Left kidney (tissue), 8 donors: ENCODE measurements at places on chromosomes 4 and X.

- no peak for DNase-seq
These were observed 109.8 kb upstream of the ANXA3 start for GRCh38 chr4:78441756-78442155.

DNA sequence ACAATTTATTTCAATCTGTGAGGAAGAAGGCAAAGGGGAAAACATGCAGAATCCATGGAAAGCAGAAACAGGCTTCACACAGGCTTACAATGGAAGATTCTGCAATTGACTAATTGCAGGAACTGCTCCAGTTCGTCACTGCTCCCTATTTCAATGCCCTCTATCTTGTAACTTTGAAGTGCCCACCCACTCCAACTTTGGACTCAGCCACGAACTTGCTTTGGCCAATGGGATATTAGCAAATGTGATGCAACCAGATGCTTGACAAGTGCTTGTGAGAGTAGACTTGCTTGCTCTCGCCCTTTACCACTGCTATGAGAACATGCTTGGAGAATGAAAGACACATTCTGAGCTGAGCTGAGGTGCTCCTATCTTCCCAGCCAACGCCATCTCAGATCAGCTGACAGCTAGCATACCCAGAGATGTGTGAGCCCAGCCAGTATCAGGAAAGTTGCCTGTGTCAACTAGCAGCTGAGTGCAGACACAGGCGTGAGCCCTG is 105.7 kb upstream of the PTCHD1 start:
- no peak for DNase-seq

GRCh38 chr4:142813388-142813787 is 32.7 kb downstream of the INPP4B start:
- DNase-seq = no peak

DNA sequence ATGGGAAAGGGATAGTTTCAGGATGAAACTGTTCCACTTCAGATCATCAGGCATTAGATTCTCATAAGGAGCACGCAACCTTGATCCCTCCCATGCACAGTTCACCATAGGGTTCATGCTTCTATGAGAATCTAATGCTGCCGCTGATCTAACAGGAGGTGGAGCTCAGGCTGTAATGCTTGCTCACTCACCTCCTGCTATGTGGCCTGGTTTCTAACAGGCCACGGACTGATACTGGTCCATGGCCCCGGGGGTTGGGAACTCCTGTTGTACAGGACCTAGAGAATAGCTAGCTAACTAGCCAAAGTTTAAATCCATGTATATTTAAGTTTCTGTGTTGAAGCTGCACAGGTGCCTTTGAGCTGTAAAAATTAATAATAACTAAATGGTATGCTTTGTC is 65.8 kb upstream of the MMAA start:
- DNase-seq = no peak

GRCh38 chr4:82715731-82716617 is 82.6 kb downstream of the SCD5 start:
- no peak for DNase-seq

DNA sequence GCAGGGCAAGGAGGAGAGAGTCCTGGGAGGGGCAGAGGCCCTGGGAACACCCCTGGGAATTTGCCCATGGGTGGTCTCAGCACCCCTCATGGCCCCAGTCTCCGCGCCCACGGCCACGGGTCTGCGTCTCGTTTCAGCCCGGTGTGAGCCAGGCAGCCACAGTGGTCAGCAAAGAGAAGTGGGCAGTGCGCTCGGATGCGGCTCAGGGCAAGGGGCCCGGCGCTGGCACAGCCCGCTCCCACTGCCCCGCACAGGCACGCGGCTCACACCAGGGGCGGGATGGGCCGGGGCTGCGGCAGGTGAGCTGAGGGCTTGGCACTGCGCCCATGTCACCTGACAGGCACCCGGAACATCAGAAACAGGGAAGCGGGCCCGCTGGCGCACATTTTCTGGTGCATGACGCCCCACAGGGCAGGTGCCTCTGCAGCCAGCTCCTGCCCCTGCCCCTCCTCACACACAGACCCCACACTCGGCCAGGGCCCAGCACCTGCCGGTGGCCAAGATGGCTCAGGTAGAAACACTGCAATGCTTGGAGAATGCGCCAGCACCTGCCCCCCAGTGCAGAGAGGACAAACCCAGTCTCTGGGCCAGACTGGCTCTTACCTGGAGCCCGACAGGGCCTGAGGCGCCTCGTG is 41.9 kb upstream of the MXD4 start:
- DNase-seq = no peak

GRCh38 chr4:151215295-151215694 is 61.7 kb upstream of the PRSS48 start:
- DNase-seq = no peak

- no peak for DNase-seq
These were observed 45.7 kb upstream of the SLC10A7 start for GRCh38 chr4:146567396-146567795.

DNA sequence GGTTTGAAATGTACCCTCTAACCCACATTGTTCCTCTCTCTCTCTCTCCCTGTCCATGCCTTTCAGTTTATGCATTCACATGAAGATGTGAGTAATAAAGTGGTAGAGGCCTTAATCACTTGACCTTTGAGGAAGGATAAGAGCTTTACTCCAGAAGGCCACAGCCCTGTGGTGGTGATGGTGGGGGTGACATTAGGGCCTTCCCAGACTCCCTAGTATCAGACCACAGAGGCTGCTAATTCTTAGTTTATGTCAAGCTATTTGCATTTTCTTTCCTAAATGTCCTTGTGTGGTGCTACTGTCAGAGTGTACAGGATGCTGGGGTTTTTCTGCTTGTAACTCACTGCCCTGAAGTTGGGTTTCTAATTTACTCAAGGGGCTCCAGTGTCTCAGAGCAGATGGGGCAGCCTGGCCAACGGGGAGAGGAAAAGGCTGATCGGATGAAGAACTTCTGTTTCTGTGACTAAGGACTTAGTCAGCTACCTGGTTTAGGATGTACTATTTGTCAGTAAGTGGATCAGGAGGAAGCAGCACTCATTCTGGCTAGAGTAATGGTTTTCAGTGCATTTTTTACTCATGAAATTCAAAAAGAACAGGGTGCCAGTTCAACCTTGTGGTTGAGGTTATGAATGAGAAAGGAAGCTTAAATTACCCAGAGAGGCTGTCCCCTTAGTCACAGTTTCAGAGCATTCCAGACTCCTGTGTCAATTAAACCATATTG is 509.6 kb upstream of the DIPK2B start:
- no peak for DNase-seq

- DNase-seq = no peak
These were observed 438.0 kb upstream of the CPEB2 start for GRCh38 chr4:14564281-14564680.

DNA sequence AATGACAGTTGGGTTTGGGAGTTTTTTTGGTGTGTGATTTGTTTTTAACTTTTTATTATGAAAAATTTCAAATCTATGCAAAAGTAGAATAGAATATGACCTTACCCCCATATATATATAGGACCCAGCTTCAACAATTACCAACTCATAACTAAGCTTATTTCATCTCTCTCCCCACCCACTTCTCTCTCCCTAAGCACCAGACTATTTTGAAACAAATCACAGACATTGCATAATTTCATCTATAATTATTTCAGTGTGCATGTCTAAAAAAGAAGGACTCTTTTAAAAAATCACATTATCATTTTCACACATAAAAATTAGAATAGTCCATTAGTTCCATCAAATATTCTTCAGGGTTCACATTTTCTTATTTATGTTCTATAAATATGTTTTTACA is 28.3 kb upstream of the NKX6-1 start:
- no peak for DNase-seq

DNA sequence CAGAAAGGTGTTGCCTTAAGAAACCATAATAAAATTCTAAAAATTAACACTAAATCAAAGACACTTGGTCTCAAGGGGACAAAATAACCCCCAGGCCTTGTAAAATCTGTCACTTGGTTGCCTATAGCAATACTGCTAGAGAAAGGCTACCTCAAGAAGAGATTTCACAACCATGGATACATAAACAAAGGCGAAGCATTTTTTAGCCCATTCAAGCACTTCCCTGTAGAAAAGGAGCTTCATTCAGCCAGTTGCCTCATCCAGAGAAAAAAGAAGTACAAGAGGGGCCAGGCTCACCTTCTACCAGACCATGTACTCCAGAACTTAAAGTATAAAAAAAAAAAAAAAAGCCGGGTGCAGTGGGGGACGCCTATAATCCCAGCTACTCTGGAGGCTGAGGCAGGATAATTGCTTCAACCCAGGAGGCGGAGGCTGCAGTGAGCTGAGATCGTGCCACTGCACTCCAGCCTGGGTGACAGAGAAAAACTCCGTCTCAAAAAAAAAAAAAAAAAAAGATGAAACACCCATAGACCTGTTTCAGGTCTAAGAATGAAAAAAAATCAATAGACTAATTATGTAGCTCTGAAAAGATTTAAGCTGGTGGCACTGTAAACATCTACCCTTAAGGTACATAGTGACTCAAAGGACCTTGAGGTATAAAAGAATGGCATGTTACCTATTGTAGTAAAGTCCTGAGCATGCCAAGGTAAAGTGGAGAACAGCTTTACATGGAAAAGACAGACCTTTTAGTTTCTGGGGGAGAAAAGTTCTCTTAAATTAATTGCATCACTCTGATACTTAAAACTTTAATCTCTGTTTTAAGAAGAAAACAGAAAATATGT is 18.0 kb downstream of the RUFY3 start:
- DNase-seq = no peak

GRCh38 chrX:11265352-11265751 is 27.9 kb upstream of the AMELX start:
- no peak for DNase-seq

- no peak for DNase-seq
These were observed 219.8 kb upstream of the FAT1 start for GRCh38 chr4:186943411-186943810.

DNA sequence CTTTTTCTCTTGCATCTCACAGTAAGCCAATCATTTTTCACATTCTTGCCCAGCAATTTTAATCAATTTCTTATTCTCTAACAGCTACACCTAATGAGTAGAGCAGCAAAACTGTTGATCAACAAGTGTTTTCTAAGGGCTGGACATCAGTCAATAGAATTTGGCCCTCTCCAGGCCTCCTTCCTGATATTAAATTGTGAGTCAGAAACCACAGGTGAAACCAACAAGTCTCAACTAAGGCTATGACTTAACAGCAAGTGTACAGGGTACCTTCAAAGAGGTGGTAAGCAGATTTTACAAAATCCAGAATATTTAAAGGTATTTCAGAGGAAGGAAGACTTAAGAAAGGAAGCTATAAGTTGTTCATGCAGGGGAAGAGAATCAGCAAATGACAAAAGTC is 156.5 kb upstream of the ARHGAP24 start:
- no peak for DNase-seq

GRCh38 chr4:68359508-68359907 is 9.6 kb upstream of the YTHDC1 start:
- DNase-seq = no peak

DNA sequence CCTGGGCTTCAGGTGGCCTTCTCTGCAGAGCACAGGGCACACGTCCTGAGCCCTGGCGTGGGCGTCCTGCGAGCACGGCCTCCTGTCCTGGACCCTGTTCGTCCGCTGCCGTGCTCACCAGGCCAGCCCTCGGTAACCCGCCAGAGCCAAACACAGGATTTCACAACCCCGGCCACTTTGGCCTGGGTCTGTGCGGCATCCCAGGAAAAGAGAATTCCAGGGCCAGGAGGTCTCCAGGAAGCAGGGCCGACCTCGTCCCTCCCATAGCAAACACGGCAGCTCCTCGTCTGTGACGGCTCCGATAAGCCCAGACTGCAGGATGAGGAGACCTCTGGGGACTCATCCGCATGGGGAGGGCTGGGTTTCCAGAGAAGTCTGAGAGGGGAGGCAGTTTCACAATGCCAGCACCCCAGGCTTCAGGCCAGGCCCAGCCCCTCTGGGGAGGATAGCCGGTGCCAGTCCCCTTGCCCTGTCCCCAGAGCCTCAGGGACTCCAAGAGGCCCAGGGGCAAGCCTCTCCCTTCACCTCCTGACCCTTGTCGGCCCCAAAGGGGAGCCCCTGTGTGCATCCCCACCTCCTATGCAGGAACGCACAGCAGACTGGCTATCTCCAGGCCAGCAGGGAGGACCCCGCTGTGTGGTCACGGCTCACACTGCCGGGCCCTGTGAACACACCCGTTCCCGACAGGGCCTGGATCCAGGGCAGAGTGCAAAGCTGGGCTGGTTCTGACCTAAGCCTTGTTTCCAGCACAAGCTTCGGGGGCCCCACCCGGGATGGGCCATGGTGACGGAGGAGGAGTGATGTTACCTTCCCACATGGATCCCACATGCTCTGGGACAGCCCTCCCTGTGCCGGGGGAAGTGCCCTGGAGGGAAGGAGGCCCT is 22.3 kb upstream of the HTRA3 start:
- no peak for DNase-seq

- no peak for DNase-seq
These were observed 435.4 kb upstream of the TENM3 start for GRCh38 chr4:181807771-181808170.

- no peak for DNase-seq
These were observed 53.1 kb downstream of the ABLIM2 start for GRCh38 chr4:8105306-8106100.

- DNase-seq = no peak
These were observed 1.1 kb upstream of the NLGN3 start for GRCh38 chrX:71143508-71143907.

- DNase-seq = no peak
These were observed 16.3 kb upstream of the NEIL3 start for GRCh38 chr4:177293208-177294033.

DNA sequence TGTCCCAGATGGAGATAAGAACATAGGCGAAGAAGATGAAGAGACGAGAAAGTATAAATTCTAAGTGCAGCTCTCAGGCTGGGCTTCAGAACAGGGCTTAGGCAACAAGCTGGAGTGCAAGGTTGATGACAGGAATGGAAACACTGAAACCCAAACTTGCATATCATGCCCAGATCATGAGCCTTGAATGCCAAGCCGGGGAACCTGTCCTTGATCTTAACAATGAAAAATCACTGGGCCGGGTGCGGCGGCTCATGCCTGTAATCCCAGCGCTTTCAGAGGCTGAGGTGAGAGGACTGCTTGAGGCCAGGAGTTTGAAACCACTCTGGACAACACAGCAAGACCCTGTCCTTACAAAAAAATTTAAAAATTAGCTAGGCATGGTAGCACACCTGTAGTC is 17.2 kb downstream of the AFAP1 start:
- DNase-seq = no peak

DNA sequence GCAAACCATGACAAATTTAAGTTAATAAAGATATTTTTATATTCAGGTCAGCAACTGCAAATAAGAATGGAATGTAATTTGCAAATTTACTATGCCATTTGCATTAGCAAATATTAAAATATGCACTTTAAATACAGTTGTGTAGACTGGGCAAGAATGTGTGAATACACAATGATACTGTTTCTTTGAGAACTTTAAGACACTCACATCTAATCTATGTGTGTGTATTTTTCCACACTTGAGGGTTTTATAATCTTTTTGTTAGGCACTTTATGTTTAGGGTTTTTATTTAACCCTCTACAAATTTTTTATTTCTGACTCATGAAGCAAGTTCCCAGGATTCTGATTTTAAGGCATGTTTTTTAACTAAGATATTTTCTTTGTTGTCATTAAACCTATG is 23.9 kb upstream of the NDNF start:
- no peak for DNase-seq

GRCh38 chr4:148868191-148868590 is 426.0 kb upstream of the NR3C2 start:
- no peak for DNase-seq

GRCh38 chr4:141898346-141898745 is 262.0 kb downstream of the IL15 start:
- no peak for DNase-seq
